ENCODE measurements at places on chromosomes 16 and 17.

DNA sequence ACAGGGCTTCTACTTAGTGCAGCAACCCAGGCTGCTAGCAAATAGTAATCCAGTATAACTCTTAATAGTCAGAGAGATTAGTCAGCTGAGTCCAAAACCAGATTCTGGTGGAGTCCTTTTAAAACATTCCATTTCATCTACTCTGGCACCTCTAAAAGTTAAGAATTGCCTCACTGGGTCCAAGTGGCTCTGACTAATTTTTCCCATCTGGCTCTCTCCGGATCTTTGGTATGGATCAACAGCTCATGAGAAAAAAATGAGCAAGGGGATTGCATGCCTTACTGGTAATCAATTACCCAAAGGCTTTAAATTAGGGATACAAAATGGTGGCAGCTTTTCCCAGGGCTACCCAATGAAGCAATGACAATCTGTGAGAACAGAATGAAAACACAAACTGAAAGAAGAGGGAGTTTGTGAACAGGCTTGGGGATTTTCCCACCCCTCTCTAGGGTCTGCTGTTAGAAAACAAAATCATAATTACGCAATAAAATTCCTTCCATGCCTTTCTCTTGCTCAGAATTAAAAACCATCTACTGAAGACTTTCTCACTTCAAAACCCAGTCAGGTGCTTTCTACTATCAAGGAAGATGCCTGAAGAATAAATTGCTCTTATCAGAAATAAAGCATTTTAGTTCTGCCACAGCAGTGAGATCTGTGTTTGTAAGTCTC lies 84.6 kb upstream of the PMFBP1 start:
- no peaks in the 10 kb centered on the region for H3K36me3 ChIP-seq
- peaks cover 2% of the 10 kb centered on the region for H3K4me1 ChIP-seq
- no peaks in the 10 kb centered on the region for H3K27me3 ChIP-seq
- H3K27ac ChIP-seq, result no peak overlapping the region

GRCh38 chr17:79966681-79967080 lies 69.0 kb downstream of the TBC1D16 start:
- no peak overlapping the region for H3K4me3 ChIP-seq
- no peaks in the 10 kb centered on the region for H3K27me3 ChIP-seq
- no peak overlapping the region for H3K27ac ChIP-seq
- DNase-seq, result no peak
- peaks cover under 1% of the 10 kb centered on the region for H3K36me3 ChIP-seq
- H3K4me1 ChIP-seq, result no peaks in the 10 kb centered on the region

- H3K36me3 ChIP-seq, result peaks cover 2% of the 10 kb centered on the region
- DNase-seq, result peak; percentile 96
- no peaks in the 10 kb centered on the region for H3K27me3 ChIP-seq
- H3K4me1 ChIP-seq, result peaks cover 19% of the 10 kb centered on the region
- H3K4me3 ChIP-seq, result no peak overlapping the region
- no peak overlapping the region for H3K27ac ChIP-seq
Measured at GRCh38 chr17:13541032-13541480, 60.7 kb downstream of the HS3ST3A1 start.

DNA sequence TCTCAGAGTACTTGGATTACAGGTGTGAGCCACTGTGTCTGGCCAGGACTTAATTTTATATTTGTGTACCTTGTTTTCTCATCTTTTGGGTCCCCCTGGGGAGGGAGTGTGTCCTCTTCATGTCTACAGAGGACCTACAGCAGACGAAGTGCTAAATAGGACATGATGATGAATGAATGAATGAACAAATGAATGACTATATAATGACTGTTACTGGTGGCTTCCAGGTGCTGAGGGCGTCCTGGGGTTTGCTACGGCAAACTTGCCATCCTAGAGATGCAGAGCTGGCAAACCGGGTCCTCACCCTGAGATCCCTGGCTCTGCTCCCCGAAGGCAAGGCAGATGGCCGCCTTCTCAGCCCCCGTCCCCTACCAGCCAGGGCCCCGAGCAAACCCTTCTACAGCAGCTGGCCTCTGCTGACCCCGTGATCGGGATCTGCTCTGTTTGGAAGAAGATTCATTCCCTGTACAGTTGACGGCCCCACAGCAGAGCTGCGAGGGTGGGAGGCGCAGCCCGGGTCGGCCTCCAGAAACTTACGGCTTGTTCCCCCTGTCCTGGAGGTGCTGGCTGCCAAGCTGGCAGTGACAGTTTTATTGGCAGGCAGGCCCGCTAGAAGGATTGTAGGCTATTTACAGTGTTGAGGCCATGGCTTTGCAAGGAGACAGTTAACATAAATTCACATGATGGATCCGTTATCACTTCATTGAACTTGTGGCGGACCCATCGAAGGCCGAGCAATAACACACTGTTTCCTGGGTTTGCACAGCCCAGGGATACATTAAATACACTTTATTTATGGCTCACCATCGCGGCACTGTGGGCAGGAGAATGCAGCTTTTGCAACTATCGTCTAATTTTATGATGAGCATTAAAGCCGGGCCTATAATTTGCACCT lies 197.7 kb upstream of the GSE1 start:
- H3K27me3 ChIP-seq, result no peaks in the 10 kb centered on the region
- H3K4me3 ChIP-seq, result no peak overlapping the region
- H3K4me1 ChIP-seq, result no peaks in the 10 kb centered on the region
- H3K36me3 ChIP-seq, result 0 out of 2 replicates have a peak, but pooled peaks cover 1% of the 10 kb centered on the region

GRCh38 chr17:32279891-32280716 lies 14.5 kb downstream of the RHBDL3 start:
- no peaks in the 10 kb centered on the region for H3K36me3 ChIP-seq
- no peak for DNase-seq
- H3K4me3 ChIP-seq, result no peak overlapping the region
- H3K27me3 ChIP-seq, result peaks cover 34% of the 10 kb centered on the region
- peaks cover 3% of the 10 kb centered on the region for H3K4me1 ChIP-seq

GRCh38 chr16:85621698-85622428 lies 8.7 kb downstream of the GSE1 start:
- H3K4me1 ChIP-seq, result no peaks in the 10 kb centered on the region
- no peak overlapping the region for H3K27ac ChIP-seq
- no peaks in the 10 kb centered on the region for H3K36me3 ChIP-seq
- no peak for DNase-seq
- H3K27me3 ChIP-seq, result no peaks in the 10 kb centered on the region

- no peaks in the 10 kb centered on the region for H3K27me3 ChIP-seq
- DNase-seq, result no peak
- H3K4me3 ChIP-seq, result no peak overlapping the region
- peaks cover 4% of the 10 kb centered on the region for H3K36me3 ChIP-seq
- peaks cover 34% of the 10 kb centered on the region for H3K4me1 ChIP-seq
Measured at GRCh38 chr17:80778716-80779115, 212.9 kb upstream of the CHMP6 start.

- no peak for DNase-seq
- no peaks in the 10 kb centered on the region for H3K36me3 ChIP-seq
- no peak overlapping the region for H3K27ac ChIP-seq
- H3K4me1 ChIP-seq, result peaks cover 12% of the 10 kb centered on the region
- H3K4me3 ChIP-seq, result no peak overlapping the region
- no peaks in the 10 kb centered on the region for H3K27me3 ChIP-seq
Measured at GRCh38 chr16:84537491-84538151, 33.2 kb upstream of the MEAK7 start.

DNA sequence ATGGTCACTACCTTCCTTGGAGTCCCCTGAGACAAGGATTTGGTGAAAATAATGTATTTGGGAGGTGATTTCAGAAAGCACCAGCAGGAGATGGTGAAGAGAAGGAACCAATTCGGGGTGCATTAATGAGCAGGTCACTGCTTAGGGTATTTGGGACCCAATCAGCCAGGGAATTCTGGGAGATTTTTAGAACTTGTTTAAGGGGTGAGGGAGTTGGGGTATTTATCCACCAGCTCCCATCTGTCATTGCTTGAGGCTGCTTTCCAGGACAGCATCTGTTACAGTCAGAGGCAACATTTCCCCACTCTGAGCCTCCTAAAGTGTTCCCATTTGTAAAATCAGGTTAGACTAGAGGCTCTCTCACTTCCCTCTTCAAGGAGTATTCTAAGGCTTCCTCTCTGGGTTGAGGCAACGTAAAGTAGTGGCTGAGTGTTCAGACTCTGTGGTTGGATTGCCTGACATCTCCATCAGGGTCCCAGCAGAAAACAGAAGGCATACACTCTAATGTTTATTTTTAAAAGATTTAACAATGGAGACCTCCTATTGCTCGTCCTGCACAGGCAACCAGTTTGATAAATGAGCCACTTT lies 60.9 kb downstream of the CLEC19A start:
- no peak overlapping the region for H3K27ac ChIP-seq
- no peaks in the 10 kb centered on the region for H3K4me1 ChIP-seq
- no peak overlapping the region for H3K4me3 ChIP-seq
- no peaks in the 10 kb centered on the region for H3K36me3 ChIP-seq
- DNase-seq, result no peak
- no peaks in the 10 kb centered on the region for H3K27me3 ChIP-seq

- H3K27me3 ChIP-seq, result peaks cover 48% of the 10 kb centered on the region
- H3K4me3 ChIP-seq, result no peak overlapping the region
- no peak overlapping the region for H3K27ac ChIP-seq
- peaks cover 7% of the 10 kb centered on the region for H3K4me1 ChIP-seq
Measured at GRCh38 chr16:1003391-1004347, 22.1 kb downstream of the SOX8 start.

DNA sequence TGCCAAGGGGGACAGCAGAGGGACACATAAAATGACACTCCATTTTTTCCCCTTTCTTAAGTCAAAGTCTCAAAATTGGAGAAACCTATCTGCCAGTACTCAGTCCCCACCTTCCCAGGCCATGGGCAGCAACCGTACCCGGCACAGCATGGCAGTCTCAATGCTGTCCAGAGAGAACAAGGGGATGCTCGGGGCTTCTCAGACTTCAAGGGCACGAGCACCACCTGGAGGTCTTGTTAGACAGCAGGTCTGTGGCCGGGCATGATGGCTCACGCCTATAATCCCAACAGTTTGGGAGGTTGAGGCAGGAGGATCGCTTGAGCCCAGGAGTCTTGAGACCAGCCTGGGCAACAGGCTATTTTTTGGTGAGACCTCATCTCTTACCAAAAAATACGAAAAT lies 3.2 kb downstream of the DNAH17 start:
- H3K4me1 ChIP-seq, result no peaks in the 10 kb centered on the region
- H3K4me3 ChIP-seq, result no peak overlapping the region
- DNase-seq, result no peak
- H3K36me3 ChIP-seq, result no peaks in the 10 kb centered on the region

GRCh38 chr16:56413381-56413780 lies 12.0 kb downstream of the AMFR start:
- peaks cover 13% of the 10 kb centered on the region for H3K36me3 ChIP-seq
- H3K27ac ChIP-seq, result no peak overlapping the region
- H3K27me3 ChIP-seq, result no peaks in the 10 kb centered on the region
- DNase-seq, result no peak
- peaks cover 5% of the 10 kb centered on the region for H3K4me1 ChIP-seq
- no peak overlapping the region for H3K4me3 ChIP-seq

- no peak overlapping the region for H3K4me3 ChIP-seq
- no peaks in the 10 kb centered on the region for H3K4me1 ChIP-seq
- H3K27ac ChIP-seq, result no peak overlapping the region
- no peaks in the 10 kb centered on the region for H3K36me3 ChIP-seq
- peaks cover 28% of the 10 kb centered on the region for H3K27me3 ChIP-seq
- DNase-seq, result no peak
Measured at GRCh38 chr16:65919145-65919985, 447.1 kb upstream of the CDH5 start.

- no peak overlapping the region for H3K27ac ChIP-seq
- DNase-seq, result no peak
- H3K4me3 ChIP-seq, result no peak overlapping the region
- H3K36me3 ChIP-seq, result peaks cover 78% of the 10 kb centered on the region
- H3K4me1 ChIP-seq, result no peaks in the 10 kb centered on the region
- H3K27me3 ChIP-seq, result no peaks in the 10 kb centered on the region
Measured at GRCh38 chr17:29091606-29092289, 48.8 kb downstream of the PIPOX start.

DNA sequence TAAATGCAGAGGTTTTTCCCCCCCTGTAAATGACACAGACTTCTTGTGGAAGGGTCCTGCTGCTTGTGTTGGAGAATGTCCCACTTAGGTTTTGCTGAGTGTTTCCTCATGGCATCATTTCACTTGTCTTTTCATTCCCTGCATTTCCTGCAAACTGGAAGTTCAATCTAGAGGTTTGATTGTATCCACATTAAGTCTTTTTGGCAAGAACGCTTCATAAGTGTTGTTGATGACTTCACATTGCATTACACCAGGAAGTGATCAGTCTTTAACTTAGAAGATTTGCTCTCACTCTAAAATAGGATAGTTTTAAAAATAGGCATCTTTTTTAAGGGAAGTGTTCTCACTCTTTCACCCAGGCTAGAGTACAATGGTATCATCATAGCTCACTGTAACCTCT lies 67.2 kb downstream of the RPTOR start:
- no peaks in the 10 kb centered on the region for H3K36me3 ChIP-seq
- H3K27me3 ChIP-seq, result no peaks in the 10 kb centered on the region
- no peak overlapping the region for H3K27ac ChIP-seq
- H3K4me1 ChIP-seq, result no peaks in the 10 kb centered on the region
- DNase-seq, result no peak
- no peak overlapping the region for H3K4me3 ChIP-seq

DNA sequence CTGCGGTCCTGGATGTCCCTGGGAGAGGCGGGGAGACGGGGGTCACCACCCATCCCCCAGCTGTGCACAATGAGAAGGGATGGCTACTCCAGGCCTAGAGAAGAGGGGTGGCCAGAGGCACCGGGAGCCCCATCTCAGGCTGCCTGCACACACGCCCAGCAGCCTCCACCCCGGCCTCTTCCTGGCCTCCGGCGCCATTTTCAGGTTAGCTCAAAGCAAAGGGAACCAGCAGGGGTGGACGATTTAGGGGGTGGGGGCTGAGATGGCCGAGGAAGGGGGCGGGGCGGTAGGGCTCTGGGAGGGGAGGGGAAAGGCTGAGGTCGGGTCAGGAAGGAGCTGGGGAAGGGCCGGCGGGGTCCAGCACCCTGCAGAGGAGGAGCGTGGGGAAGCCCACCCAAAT lies 42.8 kb downstream of the SRCIN1 start:
- H3K4me1 ChIP-seq, result no peaks in the 10 kb centered on the region
- no peak overlapping the region for H3K27ac ChIP-seq
- DNase-seq, result no peak
- H3K4me3 ChIP-seq, result no peak overlapping the region
